GM20000 (cell line): ENCODE measurements at places on chromosomes 7 and 10.

DNA sequence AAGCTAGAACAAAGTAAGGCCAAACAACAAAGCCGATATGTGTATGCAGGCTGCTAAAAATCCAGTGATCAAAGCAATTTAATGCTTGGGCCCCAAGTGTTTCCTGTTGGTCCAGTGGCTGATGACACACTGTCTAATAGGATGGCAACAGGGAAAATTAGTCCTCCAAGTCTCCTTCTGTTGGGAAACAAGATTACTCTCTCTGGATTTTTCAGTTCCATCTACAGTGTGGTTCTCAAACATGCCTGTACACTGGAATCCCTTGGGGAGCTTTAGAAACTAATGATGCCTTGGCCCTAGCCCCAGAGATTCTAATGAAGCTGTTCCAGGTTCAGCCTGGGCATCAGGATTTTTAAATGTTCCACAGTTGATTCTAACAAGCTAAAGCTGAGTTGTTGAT lies 198.7 kb downstream of the AHR start:
- DNase-seq: no peak

DNA sequence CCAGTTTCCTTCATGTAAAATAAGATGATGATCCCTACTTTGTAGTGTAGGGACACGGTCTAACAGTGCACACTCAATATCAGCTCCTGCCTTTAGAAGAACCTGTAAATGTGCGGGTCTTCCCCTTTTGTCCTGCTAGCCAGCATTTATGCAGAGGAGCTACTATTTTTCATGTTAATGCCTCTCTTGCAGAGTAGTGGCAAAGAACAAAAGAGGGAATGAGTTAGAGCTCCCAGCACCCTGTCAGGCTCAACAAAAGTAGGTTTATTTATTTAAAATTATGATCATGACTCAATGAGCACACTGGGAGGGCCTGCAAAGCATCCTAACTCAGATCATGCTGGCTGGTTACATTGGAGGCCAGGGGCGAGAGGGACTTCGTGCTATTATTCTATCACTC lies 414.5 kb upstream of the COBL start:
- no peak for DNase-seq

DNA sequence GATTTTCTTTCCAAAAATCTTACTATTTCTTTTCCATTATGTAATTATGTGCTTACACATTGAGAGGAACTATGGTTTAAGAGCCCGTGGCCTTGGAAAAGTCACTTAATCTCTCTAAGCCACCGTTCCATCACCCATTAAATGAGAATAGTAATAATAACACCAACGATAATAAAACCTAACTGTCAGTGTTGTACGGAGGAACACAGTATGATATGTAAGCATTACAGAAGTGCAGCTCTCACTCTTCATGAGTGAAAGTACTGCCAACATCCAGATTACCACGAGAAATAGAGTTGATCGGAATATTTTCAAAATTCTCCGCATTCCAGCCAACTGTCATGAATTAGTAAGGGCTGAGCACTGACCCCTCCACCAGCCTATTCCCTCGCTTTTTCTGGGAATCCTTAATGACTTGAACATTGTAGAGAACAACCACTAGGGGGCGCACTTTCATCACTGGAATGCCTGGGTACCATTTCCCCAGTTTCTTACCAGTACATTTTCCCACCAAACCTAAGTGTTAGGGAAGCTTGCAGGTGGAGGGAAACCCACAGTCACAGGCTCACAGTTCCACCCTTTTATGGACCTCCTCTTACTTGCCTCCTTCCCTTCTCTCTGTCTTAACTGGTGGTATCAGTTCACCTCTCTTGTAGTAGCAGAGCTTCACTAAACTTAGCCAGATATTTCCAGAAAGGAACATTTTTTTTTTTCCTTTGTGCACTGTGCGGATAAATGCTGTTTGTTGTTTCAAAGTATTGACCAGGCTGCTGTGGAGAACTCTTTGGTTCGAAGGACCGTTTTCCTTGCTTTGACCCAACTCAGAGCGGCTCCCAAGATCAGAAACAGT lies 27.8 kb downstream of the NKX2-3 start:
- DNase-seq: peak; percentile 43

DNA sequence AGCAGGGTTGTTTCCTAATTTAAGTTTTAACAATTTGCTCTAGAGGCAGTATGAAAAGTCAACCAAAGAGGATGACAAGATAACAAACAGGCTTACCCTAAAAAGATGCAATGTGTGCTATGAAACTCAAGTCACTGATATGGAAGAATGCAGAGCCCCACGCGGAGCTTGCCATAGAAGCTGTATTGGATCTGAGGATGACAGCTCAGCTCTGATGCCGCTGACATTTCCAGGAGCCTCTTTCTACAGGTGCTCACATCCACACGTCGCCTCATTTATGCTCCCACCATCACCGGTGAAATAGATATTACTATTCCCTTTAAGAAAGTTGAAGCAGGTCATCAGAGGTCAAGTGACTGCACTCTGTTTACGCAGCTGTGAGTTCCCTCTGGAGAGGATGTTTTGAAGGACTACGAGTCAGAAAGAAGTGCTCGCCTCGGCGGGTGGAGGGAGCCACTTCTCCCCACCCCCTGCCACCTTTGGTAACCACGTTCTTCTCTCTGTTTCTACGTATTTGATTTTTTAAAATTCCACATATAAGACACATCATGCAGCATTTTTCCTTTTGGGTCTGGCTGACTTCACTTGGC lies 275.4 kb downstream of the GLRX3 start:
- DNase-seq: no peak

GRCh38 chr7:74606909-74607510 lies 50.5 kb upstream of the GTF2I start:
- DNase-seq: no peak

DNA sequence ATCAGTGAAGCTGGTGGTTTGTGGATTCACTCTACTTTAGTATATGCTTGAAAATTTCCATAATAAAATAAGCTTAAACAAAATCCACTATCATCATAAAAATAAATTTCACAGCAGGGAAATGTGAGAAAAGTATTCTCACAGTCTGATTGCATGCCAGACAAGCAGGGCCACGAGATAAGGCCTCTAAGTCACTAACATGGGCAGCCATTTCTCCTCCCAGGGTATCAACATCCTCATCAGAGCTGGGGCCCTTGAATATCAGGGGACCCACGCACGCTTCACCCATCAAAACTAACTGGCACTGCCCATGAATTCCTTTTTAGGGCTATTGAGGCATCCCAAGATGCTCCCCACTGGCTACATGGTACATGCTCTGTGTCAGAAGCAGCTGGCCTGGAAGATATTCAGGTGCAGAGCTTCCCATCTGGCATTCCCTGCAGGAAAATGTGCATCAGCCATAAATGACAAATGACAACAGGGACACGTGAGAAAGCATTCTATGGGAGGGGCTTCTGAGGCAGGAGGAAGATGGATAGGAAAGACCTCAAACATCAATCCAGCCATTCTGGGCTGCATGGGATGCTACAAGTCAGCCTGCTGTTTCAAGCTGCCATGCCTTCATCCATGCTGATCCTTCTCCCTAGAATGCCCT lies 17.4 kb downstream of the CCDC6 start:
- no peak for DNase-seq

DNA sequence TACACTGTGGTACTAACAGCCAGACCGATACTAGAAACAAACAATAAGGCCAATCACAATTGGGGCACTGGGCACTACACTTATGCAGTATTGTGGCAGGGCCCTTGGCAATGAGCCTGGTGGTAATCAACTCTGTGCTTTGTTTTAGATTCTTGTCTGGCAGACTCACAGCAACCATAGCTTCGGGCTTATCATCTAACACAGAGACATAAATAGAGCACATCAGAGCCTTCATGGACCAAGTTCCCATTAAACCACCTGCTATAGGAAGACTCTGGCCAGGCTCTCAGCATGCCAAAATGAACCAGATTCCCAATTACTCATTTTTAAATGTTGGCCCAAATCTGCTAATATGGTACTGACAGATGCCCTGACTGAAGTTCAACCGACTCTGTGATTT lies 218.6 kb downstream of the DGKI start:
- no peak for DNase-seq

- DNase-seq: no peak
Observed at GRCh38 chr7:137993395-137993743, 8.5 kb downstream of the CREB3L2 start.

- DNase-seq: no peak
Observed at GRCh38 chr7:36863901-36864701, 139.8 kb upstream of the AOAH start.

- peak; percentile 19 for DNase-seq
Observed at GRCh38 chr10:86798611-86799010, 42.2 kb downstream of the BMPR1A start.

GRCh38 chr7:143269251-143269650 lies 6.0 kb downstream of the GSTK1 start:
- no peak for DNase-seq

DNA sequence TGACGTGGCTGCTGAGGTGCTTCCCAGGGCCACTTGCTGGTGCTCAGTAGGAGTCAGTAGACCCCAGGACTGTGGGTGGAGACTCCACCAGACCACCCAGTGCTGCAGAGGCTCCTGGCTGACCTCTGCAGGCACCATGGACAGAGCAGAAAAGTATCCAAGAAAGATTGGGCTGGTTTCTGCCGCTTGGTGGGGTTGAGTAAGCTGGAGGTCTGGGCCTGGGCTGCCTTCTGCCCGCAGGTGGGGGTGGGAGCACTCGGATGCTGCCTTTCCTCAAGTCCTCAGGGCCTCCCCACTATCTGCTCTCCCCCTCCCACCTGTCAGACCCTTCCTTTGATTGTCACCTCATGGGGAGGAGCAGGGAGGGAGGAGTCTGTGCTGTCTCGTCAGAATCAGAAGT lies 91.6 kb downstream of the WDR37 start:
- DNase-seq: no peak

DNA sequence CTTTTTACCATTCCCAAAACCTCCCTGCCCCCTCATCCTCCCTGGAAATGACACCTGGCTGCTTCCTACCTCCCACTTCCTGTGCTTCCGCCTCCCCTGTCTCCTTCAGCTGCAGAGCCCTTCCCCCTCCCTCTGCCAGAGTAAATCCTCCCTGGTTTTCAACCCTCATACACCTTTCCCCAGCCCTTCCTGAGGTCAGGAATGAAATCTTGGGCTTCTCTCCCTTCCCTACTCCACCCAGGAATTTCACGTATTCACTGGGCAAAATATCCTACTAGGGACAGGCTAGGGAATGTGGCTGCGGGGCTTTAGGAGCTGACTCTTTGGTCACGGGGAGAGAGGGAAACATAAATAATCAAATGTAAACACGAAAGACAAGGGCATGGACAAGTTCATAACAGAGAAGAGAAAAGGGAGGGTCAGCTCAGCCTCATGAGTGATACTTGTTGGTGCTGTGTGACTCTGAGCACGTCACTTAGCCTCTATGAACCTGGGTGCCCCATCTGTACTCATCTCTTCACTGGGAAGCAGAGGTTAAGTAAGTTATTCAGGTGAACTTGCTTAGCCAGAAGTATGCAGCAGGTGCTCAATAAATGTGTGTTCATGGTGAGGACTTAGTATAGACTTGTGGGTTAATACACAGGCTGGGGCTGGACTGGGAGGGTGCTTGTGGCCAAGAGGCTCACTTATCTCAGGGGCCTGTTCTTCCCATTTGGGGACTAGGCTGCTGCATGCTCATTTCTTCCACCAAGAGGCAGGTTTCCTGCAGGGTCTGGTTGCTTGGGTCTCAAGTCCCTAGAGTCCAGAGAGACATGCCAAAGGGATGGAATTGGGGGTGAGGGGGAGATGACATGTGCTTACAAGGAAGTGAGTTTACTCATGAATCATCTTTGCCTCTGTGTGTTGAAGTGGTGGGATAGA lies 10.0 kb upstream of the DUSP5 start:
- no peak for DNase-seq

DNA sequence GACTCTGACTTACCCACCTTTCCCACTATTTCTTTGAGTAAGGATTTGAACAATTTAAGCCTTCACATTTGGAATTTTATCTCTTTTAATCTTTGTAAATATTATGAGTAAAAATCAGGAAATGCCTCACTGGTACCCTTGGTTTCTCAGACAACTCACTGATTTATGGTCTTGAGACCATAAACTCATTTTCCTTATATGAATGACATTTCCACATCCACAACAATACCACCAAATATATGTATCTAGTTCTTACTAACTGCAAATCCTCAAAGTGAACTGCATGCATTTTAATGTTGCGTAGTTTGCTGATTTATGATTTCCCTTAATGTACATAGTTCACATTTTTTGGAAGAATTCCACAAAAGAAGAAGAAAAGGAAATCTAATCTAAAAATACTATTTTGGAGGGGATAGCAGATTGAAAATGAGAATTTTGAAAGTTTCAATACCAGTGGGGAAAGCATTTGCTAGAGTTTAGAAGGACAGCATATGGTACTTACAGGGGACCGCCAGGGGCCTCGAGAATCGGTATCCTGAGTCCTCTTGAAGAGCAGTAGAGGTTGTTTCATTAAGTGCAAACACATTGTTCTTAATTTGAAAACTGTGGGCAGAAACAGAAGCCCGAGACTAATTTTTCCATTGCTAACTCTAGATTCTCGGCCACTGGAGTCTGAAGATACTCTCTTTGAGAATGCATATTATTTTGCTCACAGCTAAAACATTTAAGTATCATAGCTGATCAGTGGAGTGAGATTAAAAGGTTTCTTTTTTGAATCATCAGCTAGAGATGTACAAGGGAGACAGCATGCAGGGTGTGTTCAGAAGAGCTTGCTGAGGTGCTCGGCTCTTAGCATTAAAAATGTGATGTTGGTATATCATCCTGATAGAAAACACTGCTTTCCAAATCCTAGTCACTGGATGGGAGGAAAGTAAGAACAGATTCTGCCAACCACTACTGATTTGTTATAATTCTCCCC lies 964.0 kb downstream of the GATA3 start:
- DNase-seq: no peak

DNA sequence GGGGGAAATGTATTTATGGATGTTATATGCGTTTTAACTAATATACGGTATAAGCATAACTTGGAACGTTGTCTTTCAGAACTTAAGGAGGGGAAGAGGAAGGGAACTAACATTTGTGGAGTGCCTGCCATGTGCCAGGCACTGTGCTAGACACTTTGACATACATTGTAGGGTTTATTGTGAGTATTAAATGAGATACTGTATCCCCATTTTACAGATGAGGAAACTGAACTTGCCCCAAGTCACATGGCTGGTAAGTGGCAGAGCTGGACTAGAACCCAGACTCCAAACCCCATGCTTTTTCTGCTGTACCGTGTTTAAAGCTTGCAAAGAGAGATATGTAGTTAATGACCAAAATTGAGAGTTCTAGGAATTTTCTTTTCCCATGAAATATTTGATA lies 74.6 kb downstream of the CREM start:
- no peak for DNase-seq

- DNase-seq: no peak
Observed at GRCh38 chr10:79910836-79911235, 38.1 kb downstream of the SFTPD start.

- DNase-seq: no peak
Observed at GRCh38 chr7:91293136-91293535, 28.9 kb downstream of the FZD1 start.

DNA sequence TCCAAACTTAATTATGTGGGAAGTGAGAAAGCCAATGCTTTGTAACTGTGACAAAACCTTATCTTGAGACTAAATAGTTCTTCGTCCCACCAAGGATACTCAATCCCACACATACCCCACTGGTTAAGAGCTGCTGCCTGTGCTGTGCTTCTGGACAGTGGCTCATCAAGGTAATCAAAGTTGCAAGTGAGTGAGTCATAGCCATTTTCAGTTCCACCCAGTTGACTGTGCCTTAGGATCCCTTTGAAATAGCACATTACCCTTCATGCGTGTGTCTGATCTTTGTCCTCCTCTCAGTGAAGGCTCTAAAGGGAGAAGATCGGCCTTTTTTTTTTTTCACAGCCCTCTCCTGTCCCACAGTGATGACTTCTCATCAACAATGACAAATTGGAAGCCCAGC lies 706.0 kb upstream of the AUTS2 start:
- no peak for DNase-seq
